ENCODE measurements at places on chromosomes 11 and 22.
A peak's percentile ranks its signal among the peaks of the same experiment; 100 is the strongest.

GRCh38 chr11:122235615-122236014, 119.6 kb upstream of the BLID start:
- no peak for DNase-seq

DNA sequence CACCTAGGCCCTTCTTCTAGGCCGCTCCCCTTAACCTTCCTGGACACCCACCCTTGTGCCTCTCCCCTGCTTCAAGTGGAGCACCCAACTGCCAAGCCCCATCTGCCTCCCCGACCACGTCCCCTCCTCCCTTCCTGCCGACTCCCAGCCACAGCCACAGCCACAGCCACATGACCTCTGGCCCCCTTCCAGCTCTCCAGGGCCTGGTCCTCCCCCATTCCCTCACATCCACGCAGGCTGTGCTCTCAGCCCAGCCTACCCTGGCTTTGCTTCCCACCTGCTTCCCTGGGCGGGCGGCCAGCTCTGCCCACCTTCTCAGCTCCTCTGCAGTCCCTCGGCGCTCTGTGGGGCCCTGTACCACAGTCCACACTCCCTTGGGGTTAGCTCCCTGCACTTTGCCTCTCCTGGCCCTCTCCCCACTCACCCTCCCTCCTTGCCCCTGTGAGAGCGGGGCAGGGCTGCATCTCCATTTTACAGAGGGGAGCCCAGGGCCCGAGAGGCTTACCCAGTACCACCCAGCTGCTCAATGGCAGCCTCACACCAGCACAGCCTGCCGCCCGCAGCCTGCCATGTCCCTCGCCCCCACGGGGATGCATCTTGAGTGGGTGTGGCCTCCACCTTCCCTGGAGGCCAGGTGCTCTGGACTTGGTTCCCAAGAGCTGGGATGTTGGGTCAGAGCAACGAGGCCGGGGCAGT, 20.3 kb downstream of the PARVG start:
- no peak for DNase-seq

GRCh38 chr11:10401256-10401655, 53.8 kb upstream of the AMPD3 start:
- DNase-seq, result no peak

DNA sequence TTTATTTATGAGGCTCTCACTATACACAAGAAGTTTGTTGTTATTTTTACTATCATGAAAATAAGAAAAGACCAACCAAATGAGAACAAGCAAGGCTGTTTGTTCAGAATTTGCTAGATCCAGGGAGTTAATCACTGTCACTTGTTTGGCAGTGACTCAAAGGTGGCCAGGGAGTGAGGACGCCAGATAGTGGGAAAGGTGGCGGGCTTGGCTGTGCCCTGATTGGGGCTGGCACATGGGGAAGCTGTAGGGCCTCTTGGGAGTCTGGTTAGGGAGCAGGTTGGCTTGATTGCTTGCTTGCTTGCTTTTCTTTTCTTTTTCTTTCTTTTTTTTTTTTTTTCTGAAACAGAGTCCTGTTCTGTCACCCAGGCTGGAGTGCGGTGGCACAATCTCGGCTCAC, 53.1 kb upstream of the SLC22A12 start:
- no peak for DNase-seq

- no peak for DNase-seq
Measured at GRCh38 chr11:130909650-130910049, 6.6 kb downstream of the SNX19 start.

DNA sequence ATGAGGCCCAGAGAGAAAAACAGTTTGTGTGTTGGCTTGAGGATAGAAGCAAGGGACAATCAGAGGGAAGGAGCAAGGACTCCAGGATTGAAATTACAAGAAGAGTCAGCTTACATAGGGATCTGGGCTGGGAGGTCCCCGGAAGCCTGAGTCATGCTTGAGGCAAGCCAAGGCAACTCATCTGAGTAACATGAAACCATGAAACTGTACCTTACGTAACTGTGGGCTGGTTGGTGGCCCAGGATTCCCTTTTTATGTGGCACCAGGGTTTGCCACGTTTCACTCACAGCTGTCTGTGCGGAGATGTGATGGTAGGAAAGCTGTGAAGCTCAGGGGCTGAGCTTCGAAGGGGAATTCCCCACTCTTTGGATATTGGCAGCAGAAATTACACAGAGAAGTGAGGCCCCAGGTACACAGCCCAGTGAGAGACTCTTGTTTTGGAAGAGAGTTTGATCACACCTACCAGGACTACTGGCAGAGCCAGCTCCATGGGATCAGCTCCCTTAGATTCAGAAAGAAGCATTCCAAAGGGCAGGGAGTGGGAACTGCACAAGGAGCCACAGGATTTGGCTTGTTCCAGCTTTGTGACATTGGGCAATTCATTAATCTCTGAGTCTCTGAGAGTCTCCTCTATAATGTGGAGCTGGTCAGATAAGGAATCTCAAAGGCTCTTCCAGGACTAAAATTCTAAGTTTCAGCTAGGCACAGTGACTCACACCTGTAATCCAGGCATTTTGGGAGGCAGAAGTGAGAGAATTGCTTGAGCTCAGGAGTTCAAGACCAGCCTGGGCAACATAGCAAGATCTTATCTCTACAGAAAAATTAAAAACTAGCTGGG, 7.8 kb downstream of the SLC5A1 start:
- DNase-seq, result peak; percentile 10

DNA sequence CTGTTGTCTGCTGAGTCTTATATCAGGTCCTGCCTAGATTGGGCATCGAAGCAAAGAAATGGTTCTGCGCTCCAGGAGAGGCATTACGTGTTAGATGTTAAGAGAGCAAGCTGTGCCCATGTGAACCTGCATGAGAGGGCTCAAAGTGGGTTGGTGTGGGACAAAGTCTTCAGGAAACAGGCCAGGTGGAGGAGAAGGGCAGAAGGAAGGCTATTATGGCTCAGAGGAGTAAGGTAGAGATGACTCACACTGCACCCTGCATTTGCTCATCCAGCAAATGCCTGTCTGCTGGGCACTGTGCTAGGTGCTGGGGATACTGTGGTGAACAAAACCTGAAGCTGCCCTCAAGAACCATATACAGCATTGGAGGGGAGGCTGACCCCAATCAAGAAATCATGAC, 5.8 kb downstream of the USP35 start:
- DNase-seq, result no peak

DNA sequence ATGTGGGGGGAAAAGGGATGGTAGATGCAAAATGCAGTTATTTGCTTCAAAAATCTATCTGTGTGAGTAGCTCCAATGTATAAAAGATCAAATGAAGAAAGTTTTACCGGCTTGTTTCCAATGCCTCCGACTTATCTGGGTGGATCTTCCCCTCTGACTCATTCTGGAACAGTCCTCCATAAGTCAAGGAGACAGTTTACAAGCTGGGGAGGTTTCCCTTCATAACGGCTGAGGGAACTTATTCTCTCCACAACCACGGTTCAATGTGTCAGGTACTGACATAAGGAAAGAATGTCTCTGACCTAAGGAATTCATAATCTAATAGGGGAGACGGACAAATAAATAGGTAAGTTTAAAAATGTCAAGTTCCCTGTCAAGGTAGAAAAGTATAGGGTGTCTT, 49.7 kb upstream of the BIRC3 start:
- DNase-seq, result no peak

DNA sequence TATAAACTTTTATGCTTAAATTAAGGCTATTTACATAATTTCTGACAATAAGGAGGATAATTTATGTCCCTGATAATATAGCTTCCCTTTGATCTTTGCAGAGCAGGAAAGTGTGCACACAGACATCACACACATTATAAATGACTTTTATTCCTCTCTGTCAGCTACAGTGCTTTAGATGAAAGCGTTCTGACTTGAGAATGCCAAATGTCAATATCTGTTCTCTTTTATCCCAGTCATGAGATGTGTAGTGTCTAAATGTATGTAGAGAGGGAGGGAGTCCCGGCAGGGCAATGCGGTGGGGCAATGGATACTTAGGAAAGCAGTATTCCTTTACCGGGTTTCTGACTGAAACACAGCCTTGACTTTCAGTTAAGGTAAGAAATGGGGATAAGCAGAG, 225.4 kb upstream of the CHORDC1 start:
- no peak for DNase-seq

DNA sequence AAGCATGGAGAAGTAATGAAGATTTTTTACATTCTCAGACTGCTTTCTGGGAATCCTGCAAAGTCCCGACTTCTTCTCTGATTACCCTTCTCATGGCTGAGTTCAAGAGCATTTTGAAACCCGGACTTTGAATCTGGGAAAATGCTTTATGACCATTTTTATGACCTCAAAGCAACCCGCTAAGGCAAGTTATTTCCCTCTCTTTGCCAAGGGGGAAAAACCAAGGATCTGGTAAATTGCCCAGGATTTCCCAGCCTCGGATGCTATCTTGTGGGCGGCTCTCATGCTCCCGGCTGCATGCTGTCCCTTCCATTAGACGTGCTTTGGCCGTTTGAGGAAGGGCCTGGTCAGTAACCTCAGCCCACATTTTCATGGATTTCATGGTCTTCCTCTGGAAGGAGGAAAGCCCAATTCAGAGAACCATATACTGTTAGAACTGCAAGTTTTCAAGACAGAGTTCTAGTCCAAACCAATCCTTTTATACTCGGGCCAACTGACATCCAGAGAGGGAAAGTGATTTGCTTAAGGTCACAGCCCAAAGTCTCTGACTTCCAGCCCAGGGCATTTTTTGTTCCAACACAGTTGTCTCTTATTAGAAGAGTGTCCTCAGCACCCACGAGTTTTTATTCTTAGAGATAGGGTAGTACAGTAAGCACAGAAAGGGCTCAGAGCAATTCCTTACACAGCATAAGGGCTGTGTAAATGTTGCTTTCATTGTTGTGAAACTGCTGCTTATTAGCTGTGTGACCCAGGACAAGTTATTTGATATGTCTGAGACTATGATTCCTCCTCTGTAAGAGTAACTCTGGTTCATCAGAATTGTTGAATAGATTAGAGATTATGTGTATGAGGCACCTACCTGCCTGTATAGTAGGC, 77.4 kb downstream of the NAV2 start:
- DNase-seq, result no peak

DNA sequence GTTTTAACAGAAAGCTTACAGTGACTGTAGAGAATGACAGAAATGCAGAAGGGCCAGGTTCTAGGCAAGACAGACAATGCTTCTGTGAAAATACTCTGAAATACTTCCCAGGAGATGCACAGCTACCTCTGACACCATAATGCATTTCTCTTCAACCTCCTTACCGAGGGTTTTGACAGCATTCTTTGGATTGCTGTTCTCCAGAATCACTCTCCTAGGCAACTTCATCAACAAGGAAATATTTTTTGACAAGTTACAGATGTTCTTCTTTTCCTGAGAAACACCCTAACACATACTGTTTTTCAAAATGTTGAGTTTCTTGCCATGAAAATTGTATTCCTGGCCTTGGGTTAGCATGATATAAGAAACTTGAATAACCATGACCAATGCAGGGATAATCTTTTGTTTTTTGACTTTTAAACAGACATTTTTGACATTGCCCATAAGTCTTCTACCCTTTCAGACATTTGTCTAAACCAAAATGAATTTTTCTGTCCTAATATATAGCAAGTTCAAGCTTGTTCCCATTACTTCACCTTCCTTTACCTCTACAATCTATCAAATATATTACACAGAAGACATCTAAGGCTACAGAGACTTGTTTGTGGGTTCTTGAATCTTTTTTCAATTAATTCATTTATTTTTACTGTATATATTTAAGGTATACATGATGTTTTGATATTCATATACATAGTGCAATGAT, 108.1 kb downstream of the CCDC34 start:
- DNase-seq, result no peak
